Upper lobe of left lung (tissue), 6 donors: ENCODE measurements at places on chromosomes 7 and 10. TPM values are rescaled to one million over a fixed set of nuclear protein-coding genes. Genes with fewer than 3 reads are reported as not detected.

DNA sequence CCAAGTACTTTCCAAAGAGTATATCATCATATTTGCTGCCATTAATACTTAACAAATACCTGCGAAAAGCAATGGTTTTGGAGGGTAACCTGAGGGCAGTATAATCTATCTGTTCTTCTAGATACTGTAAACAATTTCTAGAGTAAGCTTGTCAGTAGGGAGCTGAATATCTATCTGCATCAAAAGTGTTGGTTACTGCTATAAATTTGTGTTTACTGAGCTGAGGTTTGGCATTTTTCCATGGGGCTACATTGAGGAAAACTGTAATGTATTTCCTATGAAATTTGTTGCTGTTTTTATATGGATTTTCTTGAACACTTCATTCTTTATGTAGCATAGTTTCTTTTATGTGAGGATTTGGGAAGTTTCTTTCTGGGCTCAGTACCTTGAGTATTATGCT, 913.4 kb downstream of the CNTNAP2 start:
- DNase-seq: no peak
- no peaks in the 10 kb centered on the region for H3K36me3 ChIP-seq
- no peak overlapping the region for H3K4me3 ChIP-seq

- DNase-seq: peak; percentile 40
- no peaks in the 10 kb centered on the region for H3K36me3 ChIP-seq
- peak overlapping the region; percentile 17 for H3K27ac ChIP-seq
- H3K4me1 ChIP-seq: peaks cover 15% of the 10 kb centered on the region
Observed at GRCh38 chr7:66847879-66848790, 72.9 kb upstream of the TMEM248 start.

- DNase-seq: no peak
- H3K27ac ChIP-seq: no peak overlapping the region
- H3K36me3 ChIP-seq: no peaks in the 10 kb centered on the region
- H3K4me3 ChIP-seq: no peak overlapping the region
Observed at GRCh38 chr7:132386201-132386681, 190.0 kb downstream of the PLXNA4 start.

GRCh38 chr10:34464000-34464399, 351.1 kb downstream of the PARD3 start:
- DNase-seq: no peak
- no peaks in the 10 kb centered on the region for H3K4me1 ChIP-seq
- H3K27ac ChIP-seq: no peak overlapping the region
- no peak overlapping the region for H3K4me3 ChIP-seq
- H3K36me3 ChIP-seq: no peaks in the 10 kb centered on the region
- H3K27me3 ChIP-seq: no peaks in the 10 kb centered on the region

- no peaks in the 10 kb centered on the region for H3K36me3 ChIP-seq
- no peak overlapping the region for H3K4me3 ChIP-seq
- H3K27ac ChIP-seq: peak overlapping the region; percentile 99
Observed at GRCh38 chr10:104333032-104333727, 5.1 kb downstream of the ITPRIP start.

Gene TRIM73
- total RNA-seq: 2.4 TPM

Gene TMUB1
- total RNA-seq: 64.5 TPM

Gene CHRM2
- 1.3 TPM for total RNA-seq

Gene PCLO
- 3.0 TPM for total RNA-seq

Gene CCDC136
- 0.46 TPM for total RNA-seq

Gene FGFBP3
- total RNA-seq: 1.4 TPM
